HCT116 (cell line): ENCODE measurements at places on chromosomes 6 and 20. TPM values are rescaled to one million over a fixed set of nuclear protein-coding genes. Genes with fewer than 3 reads are reported as not detected.

- no peaks in the 10 kb centered on the region for H3K4me1 ChIP-seq
- no peaks in the 10 kb centered on the region for H3K27me3 ChIP-seq
- H3K4me3 ChIP-seq = no peak overlapping the region
- no peaks in the 10 kb centered on the region for H3K36me3 ChIP-seq
- no peak overlapping the region for H3K27ac ChIP-seq
Measured at GRCh38 chr20:15802020-15802419, 771.2 kb downstream of the KIF16B start.

Gene ATP9A
- 16.8 TPM for total RNA-seq

Gene GLP1R
- not detected for total RNA-seq

- H3K36me3 ChIP-seq = no peaks in the 10 kb centered on the region
- no peak overlapping the region for H3K4me3 ChIP-seq
- H3K27ac ChIP-seq = no peak overlapping the region
- no peaks in the 10 kb centered on the region for H3K4me1 ChIP-seq
Measured at GRCh38 chr20:12874933-12875332, 133.8 kb upstream of the SPTLC3 start.

- no peak for DNase-seq
- no peak overlapping the region for H3K27ac ChIP-seq
- H3K36me3 ChIP-seq = peaks cover 2% of the 10 kb centered on the region; the same call in 1 of the 2 replicates
- H3K4me3 ChIP-seq = no peak overlapping the region
Measured at GRCh38 chr20:33609504-33609903, 52.6 kb upstream of the C20orf144 start.

DNA sequence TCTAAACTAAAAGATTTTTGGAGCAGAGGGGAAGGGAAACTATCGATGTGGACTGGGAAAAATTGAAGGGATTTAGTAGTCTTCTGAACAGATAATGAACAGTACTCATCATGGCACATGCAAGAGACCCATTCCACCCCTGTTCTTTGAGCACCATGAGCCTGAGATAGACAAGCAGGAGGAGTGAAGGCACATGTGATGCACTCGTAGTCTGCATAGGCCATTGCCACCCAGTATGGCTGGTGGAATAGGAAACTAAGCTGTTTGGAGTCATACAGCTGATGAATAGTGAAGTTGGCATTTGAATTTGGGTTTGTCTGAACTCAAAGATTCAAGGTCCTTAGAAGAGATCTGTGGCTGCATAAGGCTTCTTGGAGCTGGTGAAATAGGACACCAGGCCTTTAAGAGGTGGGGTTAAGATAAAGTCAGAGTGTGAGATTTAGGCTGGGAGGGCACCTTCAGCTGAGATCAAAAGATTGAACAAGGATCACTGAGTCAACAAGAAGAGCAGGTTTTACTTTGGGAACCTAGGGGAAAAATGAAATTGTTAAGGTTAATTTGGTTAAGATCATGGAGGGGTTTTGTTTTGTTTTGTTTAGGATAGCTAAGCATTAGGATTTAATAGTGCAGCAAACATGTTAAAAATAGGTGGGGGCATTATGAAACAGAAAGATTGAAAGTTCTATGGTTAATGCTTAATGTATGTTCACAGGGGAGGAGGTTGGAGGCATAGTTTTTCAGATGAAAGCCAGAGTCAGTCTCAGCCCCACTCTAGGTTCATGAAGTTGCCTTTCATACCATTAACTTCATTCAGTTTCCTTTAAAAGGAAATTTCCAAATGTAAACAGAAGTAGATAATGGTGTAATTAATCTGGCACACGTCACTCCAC is 148.8 kb downstream of the ARID1B start:
- no peak overlapping the region for H3K4me3 ChIP-seq
- no peaks in the 10 kb centered on the region for H3K27me3 ChIP-seq
- no peaks in the 10 kb centered on the region for H3K36me3 ChIP-seq
- no peak for DNase-seq
- peaks cover 5% of the 10 kb centered on the region; the same call in 1 of the 2 replicates for H3K4me1 ChIP-seq

- peak overlapping the region; percentile 51; the same call in 1 of the 2 replicates for H3K27ac ChIP-seq
- DNase-seq = no peak
- peak overlapping the region; percentile 60 for H3K4me3 ChIP-seq
- peaks cover 19% of the 10 kb centered on the region; the same call in 1 of the 2 replicates for H3K4me1 ChIP-seq
Measured at GRCh38 chr6:27616328-27617045, 143.6 kb upstream of the ZNF184 start.

DNA sequence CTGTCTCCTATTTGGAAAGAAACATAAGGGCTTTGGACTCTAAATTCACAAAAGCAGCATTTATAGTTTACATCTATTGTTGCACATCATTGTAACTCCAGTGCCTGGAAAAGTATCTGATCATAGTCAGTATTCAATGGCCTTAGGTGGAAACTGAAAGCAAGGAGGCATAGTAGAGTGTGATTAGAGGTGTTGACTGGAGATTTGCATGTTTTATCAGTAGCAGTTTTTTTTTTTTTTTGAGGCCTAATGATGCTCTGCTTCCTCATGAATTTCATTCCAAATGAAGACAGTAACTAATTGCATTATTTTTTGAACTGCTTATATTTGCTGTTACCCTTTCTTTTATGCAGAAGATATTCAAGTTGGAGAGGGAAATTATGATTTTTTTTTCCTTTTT is 213.2 kb upstream of the FLRT3 start:
- H3K27ac ChIP-seq = no peak overlapping the region
- H3K4me1 ChIP-seq = no peaks in the 10 kb centered on the region
- no peak overlapping the region for H3K4me3 ChIP-seq

DNA sequence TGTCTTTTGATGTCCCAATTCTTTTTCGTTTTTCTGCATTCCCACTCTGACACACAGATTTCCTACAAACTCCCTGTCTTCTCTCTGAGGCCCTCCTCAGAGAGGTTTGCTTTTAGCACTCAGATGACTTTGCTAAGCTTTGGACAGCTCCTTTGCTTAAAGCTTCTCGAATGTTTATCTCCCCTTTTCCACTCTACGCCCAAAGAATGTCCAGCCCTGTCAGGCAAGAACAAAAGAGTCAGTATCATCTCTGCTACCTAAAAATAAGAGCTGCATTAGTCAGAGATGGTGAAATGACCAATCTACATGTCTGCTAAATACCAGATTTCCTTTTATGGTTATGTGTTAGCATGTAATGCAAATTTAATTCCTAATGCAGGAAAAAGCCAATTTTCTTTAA is 56.8 kb downstream of the PREP start:
- H3K36me3 ChIP-seq = 0 out of 2 replicates have a peak, but pooled peaks cover 2% of the 10 kb centered on the region
- H3K4me3 ChIP-seq = no peak overlapping the region
- no peaks in the 10 kb centered on the region for H3K27me3 ChIP-seq
- no peak for DNase-seq

Gene HMGA1
- 2,459 TPM for total RNA-seq

DNA sequence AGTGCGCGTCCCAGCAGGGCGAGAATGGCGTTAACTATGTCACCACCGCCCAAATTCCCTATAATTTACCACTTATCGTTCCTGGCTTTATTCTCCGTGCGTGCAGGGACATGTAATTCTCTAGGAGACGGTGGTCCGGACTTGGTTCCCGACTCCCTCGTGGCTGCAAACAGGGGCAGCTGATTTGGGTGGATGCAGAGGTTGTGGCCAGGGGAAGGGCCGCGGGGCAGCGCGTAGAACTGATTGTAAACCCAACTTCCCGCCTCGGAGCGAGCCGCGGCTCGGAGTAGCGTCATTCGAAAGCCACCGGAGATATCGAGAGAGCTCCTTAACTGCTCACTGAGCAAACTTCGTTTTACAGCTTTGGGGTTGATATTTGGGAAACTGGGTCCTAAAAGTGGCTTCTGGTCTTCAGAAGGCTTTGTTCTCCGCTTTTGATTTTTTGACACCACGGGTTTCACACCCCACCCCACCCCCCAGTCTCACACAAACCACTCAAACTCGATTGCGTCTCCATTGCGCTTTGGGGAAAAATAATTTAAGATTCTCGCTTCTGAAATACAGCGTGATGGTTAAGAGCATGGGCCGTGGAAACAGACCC is 17.5 kb upstream of the ZSCAN9 start:
- DNase-seq = no peak
- no peaks in the 10 kb centered on the region for H3K27me3 ChIP-seq
- no peaks in the 10 kb centered on the region for H3K36me3 ChIP-seq
- H3K4me3 ChIP-seq = no peak overlapping the region
- H3K27ac ChIP-seq = no peak overlapping the region
- H3K4me1 ChIP-seq = peaks cover 7% of the 10 kb centered on the region; the same call in 1 of the 2 replicates

DNA sequence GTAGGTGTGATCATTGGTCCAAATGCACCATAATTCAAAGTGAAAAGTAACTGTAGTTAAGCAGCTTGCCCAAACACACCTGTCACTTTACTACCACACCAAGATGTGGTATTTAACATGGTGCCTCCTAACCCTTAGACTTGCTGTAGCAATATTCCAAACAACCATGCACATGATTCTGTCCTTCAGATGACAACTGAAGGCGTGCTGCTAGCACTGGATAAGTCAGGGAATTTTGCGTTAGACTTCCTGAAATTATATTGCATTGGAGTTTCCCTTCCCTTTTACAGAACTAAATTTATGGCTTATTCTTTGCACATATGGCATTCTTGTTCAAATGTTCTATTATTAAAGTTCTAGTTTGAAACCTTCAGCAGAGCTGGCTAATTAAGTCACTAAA is 106.2 kb downstream of the ARHGAP18 start:
- no peak overlapping the region for H3K4me3 ChIP-seq
- H3K27ac ChIP-seq = no peak overlapping the region
- H3K27me3 ChIP-seq = no peaks in the 10 kb centered on the region
- H3K36me3 ChIP-seq = peaks cover 24% of the 10 kb centered on the region

DNA sequence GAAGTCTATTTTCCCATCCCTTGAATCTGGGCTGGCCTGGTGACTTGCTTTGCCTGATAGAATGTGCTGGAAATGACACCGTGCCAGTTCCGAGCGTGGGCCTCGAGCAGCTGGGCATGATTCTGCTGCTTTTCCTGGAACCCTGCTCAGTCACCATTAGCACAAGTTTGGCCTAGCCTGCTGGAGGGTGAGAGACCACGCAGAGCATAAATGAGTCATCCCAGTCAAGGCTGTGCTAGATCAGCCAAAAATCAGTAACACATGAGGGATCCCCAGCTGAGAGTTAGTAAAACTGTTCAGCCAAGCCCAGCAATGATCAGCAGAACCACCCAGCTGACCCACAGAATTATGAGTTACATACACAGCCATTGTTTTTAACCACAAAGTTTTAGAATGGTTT is 74.8 kb upstream of the TOP1 start:
- H3K27me3 ChIP-seq = no peaks in the 10 kb centered on the region
- H3K27ac ChIP-seq = no peak overlapping the region
- no peak for DNase-seq

DNA sequence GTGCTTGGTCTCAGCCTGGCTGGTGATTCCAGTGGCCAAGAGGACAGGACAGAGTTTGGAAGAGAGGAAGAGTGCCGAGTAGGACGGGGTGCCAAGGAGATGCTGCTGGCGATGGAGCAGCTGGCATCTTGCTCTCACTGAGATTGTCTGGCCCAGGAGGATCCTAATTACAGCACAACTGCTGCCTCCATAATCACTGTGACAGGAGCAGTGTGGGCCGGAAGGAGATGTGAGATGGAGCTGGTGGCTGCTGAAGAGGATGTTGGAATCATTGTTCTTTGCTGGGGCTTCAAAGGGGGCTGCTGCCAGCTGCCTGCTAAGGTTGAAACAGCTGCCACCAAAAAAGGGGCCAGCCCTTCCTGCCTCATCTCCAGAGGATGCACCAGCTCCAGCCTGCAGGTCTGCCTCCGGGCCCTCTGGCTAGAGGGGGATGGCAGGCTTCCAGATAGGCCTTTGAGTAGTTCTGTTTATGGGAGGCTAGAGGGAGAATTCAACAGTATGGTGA is 214.4 kb downstream of the RNF144B start:
- no peak overlapping the region for H3K4me3 ChIP-seq
- H3K36me3 ChIP-seq = no peaks in the 10 kb centered on the region
- no peaks in the 10 kb centered on the region for H3K27me3 ChIP-seq
- no peak overlapping the region for H3K27ac ChIP-seq

DNA sequence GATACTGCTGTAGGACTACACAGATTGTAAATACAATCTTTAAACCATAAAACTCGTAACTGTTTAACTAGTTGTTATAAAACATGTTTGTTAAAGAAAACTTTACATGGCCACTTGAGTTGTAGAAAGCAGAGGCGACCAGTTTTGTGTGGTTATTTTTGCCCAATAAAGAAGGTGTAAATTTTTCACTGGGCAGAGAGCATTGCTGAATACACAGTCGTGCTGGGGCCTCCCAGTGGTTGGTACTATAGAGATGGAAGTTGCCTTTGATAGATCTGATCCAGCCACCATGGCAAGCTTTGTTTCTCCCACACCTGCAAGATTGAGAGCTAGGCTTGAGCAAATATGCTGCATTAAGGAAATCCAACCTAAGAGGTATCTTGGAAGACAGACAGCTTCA is 34.0 kb upstream of the YWHAB start:
- DNase-seq = no peak
- no peaks in the 10 kb centered on the region for H3K27me3 ChIP-seq
- no peaks in the 10 kb centered on the region for H3K36me3 ChIP-seq
- H3K4me1 ChIP-seq = no peaks in the 10 kb centered on the region
- H3K27ac ChIP-seq = no peak overlapping the region

Gene FOXP4
- total RNA-seq = 32.3 TPM

Gene SCRT2
- total RNA-seq = not detected

GRCh38 chr6:110573537-110573936 is 97.1 kb upstream of the SLC22A16 start:
- H3K36me3 ChIP-seq = no peaks in the 10 kb centered on the region
- H3K4me1 ChIP-seq = no peaks in the 10 kb centered on the region
- no peaks in the 10 kb centered on the region for H3K27me3 ChIP-seq
- H3K4me3 ChIP-seq = no peak overlapping the region

DNA sequence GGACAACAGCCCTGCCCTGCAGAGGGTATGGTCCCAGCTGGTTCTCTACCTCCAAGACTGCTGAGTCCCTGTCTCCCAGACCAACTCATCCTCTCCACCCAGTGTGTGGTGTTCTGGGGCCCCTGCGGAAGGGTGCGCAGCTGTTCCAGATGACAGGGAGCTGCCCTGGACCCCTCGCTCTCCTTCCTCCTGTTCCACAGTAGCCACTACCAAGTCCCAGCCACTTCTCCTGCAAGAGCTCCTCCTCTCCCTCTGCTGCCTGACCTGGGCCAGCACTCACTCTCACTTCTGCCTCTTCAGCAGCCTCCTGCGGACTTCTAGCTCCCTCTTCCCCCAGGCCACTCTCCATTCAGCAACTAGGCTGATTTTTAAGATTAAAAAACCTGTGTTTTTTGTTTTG is 40.1 kb upstream of the TMEM181 start:
- H3K27me3 ChIP-seq = no peaks in the 10 kb centered on the region
- H3K4me3 ChIP-seq = no peak overlapping the region
- no peak for DNase-seq

DNA sequence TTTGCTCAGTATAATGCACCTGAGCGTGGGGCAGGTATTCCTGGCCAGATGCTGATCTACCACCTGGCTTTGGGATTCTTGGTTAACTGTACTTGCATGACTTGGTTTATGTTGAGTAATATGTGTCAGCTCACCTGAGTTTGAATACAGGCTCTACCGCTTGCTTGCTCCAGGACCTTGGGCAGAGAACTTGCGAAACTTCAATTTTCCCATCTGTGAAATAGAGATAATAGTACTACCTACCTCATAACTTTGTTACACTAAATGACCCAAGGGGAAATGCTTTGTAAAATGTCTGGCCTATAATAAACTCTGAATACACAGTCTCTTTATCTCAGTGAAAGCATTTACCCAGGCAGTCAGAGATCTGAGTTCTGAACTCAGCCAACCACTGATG is 51.8 kb downstream of the SCAND1 start:
- no peaks in the 10 kb centered on the region for H3K36me3 ChIP-seq
- H3K27ac ChIP-seq = no peak overlapping the region
- H3K4me1 ChIP-seq = no peaks in the 10 kb centered on the region
- H3K4me3 ChIP-seq = no peak overlapping the region

Gene ZC2HC1B
- not detected for total RNA-seq

GRCh38 chr6:89021629-89022028 is 58.2 kb upstream of the RNGTT start:
- no peak overlapping the region for H3K4me3 ChIP-seq
- no peaks in the 10 kb centered on the region for H3K36me3 ChIP-seq
- H3K27ac ChIP-seq = no peak overlapping the region
